ENCODE measurements at places on chromosomes 2 and 18.

- DNase-seq: no peak
These were observed 75.3 kb upstream of the SIX3 start for GRCh38 chr2:44866152-44866551.

DNA sequence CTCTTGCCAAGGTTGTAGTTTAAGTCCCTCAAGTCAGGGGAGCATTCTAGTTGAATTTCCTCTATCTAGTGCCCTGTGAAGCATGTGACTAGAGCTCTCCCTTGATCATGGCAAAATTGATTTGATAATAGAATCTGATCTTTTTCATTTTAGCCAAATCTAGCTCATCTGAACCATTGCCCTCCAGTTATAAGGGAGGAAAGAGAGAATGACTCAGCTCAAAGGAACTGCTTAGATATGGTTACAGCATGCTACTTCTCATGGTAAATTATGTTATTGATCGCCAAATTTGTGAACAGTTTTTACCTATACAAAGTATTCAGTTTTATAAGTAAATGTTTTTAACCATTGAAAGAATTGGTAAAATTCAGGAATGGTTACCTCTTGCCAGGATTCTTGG, 100.8 kb downstream of the GPR39 start:
- no peak for DNase-seq

DNA sequence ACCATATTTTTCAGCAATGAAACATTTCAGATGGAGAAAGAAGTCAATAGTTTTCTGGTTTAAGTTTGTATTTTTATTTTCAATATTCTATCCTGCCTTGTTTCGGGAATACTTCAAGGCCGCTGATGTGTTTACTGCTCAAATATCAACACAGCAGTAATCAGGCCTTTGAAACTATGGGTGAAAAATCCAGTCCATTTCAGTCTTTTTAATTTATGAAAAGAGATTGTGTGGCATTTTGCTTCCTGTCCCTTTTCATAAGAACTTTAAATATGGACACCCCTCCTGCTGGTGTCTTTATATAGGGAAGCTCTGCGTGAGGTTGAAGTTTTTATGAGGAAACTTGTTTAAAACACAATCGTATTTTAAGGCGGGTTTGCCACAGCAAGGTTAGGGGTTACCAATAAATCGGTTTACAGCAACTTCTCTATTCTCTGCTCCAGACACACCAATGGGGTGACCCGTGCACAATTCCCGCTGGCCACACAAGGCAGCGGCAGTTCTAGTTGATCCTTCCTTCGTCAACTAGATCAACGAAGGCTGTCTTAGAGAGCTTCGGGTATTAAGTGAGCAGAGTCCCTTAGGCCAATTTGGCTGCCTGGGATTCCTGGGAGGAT, 1.2 kb upstream of the TANC1 start:
- DNase-seq: no peak

DNA sequence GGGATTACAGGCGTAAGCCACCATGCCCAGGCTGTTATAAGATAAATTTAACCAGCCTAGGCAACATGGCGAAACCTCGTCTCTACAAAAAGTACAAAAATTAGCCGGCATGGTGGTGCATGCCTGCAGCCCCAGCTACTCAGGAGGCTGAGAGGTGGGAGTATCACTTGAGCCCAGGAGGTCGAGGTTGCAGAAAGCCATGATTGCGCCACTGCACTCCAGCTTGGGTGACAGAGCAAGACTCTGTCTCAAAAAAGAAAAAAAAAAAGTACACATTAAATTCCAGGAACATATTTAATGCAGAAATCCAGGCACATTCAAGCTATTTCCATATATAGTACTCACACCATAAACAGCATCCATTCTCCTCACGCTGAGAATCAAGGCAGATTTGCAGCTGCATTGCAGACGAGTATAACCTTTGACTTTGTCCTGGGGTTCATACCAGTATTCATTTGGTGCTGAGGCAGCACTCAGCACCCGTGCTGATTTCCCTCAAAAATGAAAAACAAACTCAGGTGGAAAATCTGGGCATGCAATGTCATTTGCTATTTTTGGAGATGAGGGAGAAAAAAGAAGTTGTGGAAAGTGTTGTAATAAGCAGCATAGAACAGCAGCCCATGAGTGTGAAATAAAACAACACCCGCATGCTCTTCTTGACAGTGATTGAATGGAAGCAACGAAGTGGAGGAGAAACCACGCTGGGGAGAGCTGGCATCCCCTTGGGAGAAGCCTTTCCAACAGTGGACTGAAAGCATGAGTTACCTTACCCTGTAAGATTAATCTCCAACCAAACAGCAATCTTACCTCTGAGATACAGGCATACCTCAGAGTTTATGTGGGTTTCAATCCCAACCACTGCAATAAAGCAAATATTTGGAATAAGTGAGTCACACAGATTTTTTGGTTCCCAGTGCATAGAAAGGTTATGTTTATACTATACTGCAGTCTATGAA, 46.8 kb upstream of the ANXA4 start:
- no peak for DNase-seq

DNA sequence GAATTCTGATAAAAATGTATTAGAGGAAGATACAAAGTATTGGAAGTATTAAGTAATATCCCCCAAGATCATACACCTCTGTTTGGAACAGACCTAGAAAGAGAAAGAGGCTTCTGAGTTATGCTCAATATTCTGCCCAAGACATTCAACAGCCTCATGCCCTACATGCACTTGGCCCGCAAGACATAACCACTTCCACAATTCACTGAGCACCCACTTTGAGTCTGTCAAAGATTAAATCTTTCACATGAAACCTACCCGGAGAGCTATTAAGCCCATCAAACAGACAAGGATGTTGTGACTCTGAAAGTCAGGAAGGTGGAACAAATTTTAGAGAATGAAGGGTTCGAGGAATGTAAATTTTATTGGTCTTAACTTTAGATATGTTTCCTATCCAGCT, 344.7 kb upstream of the SYT4 start:
- no peak for DNase-seq

- no peak for DNase-seq
These were observed 95.7 kb downstream of the MYCN start for GRCh38 chr2:16035747-16036745.

- no peak for DNase-seq
These were observed 138.0 kb upstream of the KLHL14 start for GRCh38 chr18:32910694-32911296.

- peak; percentile 28 for DNase-seq
These were observed 15.1 kb downstream of the CLIP4 start for GRCh38 chr2:29130295-29130694.

- DNase-seq: no peak
These were observed 383.0 kb upstream of the LRRTM1 start for GRCh38 chr2:80687524-80687923.

- DNase-seq: no peak
These were observed 228.9 kb downstream of the RBM43 start for GRCh38 chr2:151032741-151033191.

- no peak for DNase-seq
These were observed 39.9 kb upstream of the COBLL1 start for GRCh38 chr2:164881524-164881923.

DNA sequence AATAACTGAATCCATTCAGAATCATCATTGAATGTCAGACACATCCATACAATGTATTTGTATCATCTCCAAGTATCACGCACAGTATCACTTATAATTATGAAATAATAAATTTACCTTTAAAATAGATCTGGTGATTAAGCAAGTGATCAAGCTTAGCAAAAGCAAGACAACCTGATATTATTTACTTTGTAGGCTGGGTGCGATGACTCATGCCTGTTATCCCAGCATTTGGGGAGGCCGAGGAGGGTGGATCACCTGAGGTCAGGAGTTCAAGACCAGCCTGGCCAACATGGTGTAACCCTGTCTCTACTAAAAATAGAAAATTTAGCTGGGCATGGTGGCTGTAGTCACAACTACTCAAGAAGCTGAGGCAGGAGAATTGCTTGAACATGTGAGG, 421.0 kb upstream of the NETO1 start:
- DNase-seq: no peak

GRCh38 chr2:106868275-106868674, 17.7 kb downstream of the ST6GAL2 start:
- no peak for DNase-seq

DNA sequence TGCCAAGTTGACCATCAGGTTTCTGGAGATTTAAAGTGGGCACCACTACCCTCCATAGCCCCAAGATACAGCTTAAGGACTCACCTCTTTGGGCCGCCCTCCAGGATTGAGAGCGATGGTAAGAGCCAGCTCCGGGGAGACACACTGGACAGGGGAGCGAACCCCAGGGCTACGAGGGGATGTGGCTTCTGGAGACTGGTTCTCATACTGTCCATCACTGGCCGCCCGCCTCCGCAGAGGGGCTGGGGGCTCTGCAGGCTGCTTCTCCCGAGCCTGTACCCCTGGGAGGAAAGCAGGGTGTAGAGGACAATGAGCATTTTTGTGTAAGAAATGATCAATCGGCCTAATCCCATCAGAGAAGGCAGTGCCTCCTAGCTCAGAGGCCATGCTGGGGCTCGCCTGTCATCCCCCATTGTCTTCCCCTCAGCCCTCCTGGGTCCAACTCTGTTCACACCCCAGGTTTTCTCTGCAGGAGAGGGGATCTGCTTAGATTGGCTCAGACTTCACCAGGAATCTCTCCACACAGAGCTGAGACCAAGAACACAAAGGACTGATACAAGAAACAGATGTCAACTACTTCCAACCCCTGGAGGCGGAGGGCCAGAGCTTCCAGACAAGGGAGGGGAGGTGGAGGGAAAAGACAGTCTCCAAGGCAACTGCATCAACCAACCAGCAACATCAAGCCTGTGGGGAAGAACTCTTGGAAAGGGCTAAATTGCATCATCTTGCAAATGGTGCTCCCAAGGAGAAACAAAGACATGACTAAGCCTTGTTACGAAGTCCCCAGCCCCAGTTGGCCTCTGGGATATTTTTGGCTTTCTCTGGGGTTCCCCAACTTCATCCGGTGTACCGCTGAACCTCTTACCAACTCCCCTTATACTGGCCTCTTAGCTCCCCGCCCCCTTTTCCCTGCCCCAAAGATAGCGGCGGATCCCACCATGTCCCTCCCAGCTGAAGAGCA, 166.6 kb downstream of the TNS1 start:
- no peak for DNase-seq

DNA sequence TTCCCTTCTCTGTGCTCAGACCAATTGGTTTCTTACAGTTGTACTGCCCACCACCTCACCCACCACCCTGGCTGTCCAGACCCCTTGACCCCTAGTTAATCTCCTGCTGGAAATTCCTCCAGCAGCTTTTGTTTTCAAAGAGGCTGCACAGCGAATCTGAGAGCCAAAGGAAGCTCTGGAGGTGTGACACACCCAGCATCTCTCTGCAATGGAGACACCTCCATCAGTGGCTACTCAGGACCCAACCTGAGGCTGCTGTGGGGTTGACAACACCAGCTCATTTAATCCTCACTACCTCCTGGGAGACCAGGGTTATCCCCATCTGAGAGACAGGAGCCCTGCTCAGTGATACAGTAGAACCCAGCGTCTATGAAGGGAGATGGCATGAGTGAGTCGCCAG, 86.4 kb downstream of the BIN1 start:
- DNase-seq: no peak

DNA sequence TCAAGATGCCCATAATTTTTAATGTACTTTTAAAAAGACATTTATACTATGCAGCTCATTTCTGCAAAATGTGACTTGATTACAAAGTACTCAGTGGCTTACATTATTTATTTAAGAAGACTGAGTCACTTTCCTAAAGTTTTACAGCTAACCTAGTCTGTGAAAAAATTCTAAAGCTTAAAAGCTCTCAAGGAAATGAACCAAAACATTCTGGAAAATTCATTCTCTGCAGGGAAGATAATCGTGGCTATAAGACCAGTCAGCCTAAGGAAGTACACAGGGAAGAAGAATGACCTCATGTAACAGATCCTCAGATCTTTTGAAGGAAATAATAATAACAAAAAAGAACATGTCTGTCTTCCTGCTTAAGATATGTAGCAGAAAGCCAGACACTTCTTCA, 232.1 kb upstream of the STK17B start:
- DNase-seq: no peak

GRCh38 chr18:9839853-9840252, 45.9 kb upstream of the TXNDC2 start:
- no peak for DNase-seq

GRCh38 chr2:83323038-83323437, 1136.0 kb downstream of the SUCLG1 start:
- DNase-seq: no peak

DNA sequence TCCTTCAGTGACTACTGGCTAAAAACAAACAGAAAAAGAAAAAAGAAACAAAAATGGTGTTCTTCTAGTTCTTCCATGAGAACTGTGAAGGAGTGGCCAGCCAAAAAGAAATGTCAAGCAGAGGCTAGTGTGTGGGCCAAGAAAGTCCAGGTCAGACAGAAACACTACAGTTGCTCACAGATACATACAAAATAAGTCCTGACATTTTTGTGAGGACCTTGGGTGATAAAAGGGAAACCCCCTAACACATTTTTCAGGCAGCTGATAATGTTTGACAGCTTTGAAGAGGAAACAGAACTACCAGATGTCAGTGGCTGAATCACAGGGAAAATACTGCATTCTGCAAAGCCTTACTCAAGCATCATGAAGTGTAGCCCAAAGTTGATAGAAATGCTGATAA, 28.1 kb downstream of the ARHGAP25 start:
- no peak for DNase-seq

- DNase-seq: peak; percentile 73
These were observed 3.5 kb upstream of the BCL2 start for GRCh38 chr18:63322908-63323634.

GRCh38 chr2:86280191-86280667, 57.2 kb downstream of the REEP1 start:
- DNase-seq: no peak

DNA sequence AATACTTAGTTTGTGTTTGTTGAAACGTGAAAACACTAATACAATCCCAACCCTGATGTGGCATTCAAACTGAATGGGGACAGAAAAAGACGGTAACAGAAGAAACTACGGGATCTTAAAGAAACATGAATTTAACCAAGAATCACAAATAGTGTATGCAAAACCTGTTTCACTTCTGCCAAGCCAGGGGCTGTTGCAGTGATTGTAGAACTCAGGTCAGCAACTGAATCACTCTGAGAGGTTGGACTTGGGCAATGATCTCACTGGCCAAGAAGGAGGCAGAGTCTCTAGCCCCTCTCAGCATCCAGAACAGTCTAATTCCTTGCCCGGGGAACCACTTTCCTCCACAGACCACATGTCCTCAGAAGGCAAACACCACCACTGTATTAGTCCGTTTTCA, 54.9 kb upstream of the CRIM1 start:
- DNase-seq: no peak

GRCh38 chr18:13513021-13513420, 213.3 kb downstream of the FAM210A start:
- peak; percentile 49 for DNase-seq

GRCh38 chr2:21301871-21302455, 178.2 kb downstream of the TDRD15 start:
- DNase-seq: no peak

Data from NCI-H1417 (cell line).